Naive thymus-derived CD8-positive, alpha-beta T cell (primary cell): ENCODE measurements at places on chromosomes 2 and 18. TPM values are rescaled to one million over a fixed set of nuclear protein-coding genes. Genes with fewer than 3 reads are reported as not detected.

DNA sequence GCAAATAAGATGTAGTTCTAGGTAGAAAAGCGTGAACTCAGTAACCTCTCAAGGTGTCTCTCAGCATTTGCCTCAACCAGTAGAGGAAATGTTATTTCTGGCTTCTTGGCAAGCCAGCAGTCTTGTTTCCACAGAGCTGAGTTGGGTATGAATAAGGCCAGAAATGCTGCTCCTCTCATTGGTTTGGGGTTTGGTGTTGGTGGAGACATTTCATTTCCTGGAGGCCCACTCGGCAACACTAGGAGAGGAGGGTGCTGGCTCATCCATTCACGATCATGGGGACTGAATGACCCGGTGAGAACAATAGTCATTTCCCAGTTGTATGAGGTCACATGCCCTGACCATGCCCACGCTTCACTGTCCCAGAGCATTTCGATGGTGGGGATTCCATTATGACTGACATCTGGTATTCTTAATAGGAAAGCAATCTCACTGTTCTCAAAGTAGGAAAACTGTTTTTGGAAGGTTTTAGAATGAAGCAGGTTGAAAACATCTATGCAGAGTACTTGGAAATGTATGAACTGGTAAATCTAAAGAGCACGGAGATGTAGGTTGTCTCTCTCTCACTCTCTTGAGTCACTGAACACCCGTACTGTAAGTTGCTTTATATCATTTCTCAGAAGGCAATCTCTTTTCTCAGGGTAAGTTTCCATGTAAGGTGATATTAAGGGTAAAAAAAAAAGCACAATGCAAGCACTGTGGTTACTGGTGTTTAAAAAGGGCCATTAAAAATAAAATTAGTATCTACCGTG is 37.1 kb upstream of the CTLA4 start:
- no peak for DNase-seq

DNA sequence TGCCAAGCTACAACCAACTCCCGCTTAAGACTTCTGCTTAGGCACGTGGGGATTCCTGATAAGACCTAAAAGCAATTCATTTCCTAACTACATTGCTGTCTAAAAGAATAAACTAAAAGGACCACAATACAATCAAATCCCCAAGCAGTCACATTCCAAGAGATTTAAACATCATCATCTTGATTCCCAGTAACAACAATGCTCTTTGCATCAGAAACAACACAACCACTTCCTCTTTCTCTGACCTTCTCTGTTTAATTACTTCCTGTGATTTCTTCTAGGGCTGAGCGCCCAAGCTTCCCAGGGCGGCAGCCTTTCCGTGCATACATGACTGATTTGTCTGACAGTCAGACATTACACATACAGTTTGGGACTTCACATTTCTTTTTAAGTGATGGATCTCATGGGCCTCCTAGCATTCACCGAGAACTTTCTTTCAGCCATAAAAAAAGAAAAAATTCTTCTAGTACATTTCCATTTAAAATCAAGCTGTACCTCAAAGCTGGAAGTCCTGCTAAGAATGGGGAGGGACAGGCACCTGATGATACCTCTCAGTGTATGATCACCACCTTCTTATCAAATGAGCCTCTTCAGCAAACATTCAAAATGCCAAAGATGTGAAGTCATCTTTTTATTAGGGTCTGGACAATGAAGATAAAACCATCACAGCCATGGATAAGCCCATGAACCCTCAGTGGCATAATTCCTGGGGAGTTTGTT is 11.5 kb downstream of the SPRED2 start:
- no peak for DNase-seq

- no peak for DNase-seq
Observed at GRCh38 chr2:879540-879939, 71.1 kb upstream of the SNTG2 start.

GRCh38 chr18:61718944-61719343 is 173.9 kb downstream of the RNF152 start:
- no peak for DNase-seq

- DNase-seq = no peak
Observed at GRCh38 chr2:222594679-222595078, 61.2 kb downstream of the FARSB start.

GRCh38 chr2:98647636-98648035 is 39.2 kb downstream of the UNC50 start:
- DNase-seq = no peak

DNA sequence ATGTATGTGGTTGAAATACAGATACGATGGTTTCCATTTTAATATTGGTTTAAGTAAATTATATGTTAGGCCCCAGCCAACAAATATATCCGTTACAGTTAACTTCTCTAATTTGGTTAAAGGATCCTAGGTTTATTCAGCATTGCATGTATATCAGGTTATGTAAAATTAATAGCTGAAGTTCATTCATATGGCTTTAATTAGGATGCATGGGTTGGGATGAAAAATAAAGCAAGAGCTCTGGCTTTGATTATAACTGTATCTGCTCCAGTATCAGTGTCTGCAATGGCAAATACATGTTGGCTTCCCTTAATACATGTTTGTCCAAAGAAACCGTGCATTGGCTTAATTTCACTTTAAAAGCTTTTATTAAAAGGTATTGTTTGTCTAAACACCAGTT is 435.7 kb upstream of the SETBP1 start:
- no peak for DNase-seq

DNA sequence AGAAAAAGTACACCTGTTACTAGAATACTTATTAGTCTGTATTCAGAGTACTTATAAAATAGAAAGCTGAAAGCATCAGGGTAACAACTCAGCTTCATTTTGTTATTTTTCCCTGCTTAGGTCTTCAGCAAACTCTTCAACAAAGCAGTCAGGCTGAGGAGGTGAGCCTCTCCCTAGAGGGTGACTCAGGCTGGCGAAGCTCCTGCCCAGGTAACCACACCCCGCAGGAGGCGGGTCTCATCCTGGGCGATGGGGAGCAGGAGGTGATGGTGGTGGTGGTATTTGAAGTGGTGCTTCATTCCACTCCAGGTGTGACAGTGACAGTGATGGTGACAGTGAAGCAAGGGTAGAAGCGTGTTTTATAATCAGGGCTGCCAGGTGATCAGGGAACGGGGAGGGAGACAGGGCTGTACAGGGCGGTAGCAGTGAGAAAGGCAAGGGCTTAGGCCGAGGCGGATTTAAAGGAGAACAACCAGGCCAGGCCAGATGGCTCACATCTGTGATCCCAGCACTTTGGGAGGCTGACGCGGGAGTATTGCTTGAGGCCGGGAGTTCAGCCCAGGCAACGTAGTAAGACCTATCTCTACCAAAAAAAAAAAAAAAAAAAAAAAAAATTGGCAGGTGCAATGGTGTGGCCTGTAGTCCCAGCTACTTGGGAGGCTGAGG is 127.1 kb downstream of the SOCS6 start:
- DNase-seq = no peak

- DNase-seq = peak; percentile 38
Observed at GRCh38 chr2:190119257-190119656, 56.7 kb upstream of the MSTN start.

The LYPD1 gene
- total RNA-seq = not detected

The PCARE gene
- not detected for total RNA-seq

The GMPPA gene
- total RNA-seq = 26.9 TPM

The GDF7 gene
- total RNA-seq = not detected

The TRMT61B gene
- 22.8 TPM for total RNA-seq
